ENCODE measurements at places on chromosomes 11 and 22.

- DNase-seq = no peak
Observed at GRCh38 chr22:36375071-36375980, 12.4 kb downstream of the MYH9 start.

DNA sequence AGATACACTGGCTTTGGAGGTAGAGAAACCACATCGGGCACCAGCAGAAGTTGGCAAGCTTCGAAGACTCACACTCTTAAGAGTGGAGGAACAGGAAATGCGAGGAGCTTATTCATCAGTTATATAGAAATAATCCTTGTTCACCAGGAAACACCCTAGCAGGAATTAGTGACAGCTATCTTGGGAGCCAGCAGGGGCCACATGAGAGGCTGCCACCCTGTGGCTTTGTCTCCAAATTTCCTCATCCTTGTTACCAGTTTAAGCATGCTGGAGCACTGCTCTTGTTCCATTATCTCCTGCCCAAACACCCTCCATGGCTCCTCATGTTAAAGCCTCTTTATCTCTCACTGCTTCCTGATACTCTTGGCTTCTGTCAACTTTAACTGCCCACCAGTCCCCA, 131.0 kb downstream of the PLEKHA7 start:
- no peak for DNase-seq

DNA sequence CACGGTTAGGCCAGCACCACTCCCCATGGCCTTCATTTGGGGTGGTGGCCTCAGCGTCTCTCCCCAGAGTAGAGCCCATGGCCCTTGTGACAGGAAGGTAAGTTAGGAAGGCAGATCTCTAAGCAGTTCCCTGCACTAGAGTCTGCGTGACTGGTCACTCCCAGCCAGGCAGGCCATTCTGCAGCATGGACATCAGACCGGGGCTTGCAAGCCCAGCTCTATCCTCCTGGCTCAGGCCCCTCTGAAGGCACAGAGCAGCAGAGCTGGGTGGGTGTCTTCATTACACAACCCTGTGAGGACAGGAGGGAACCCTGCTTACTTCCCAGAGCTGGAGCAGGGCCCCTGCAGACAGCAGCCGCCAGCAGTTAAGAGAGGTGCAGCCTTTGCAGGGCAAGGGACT, 77.3 kb downstream of the PIWIL3 start:
- DNase-seq = no peak

DNA sequence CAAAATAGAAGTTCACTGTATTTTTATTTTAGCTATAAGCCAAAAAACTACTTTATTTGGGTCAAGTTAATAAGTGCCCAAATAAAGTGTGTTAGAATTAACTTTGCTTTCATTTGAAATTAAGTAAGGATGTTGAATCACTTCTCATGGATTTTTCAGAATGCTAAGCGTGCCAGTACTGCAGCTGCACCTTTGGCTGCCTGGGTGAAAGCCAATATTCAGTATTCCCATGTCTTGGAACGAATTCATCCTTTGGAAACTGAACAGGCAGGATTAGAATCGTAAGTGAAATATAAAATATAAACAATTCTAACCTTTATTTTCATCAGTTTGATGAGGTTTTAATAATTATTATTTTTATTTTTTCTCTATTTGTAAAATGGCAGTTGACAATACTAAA, 113.6 kb downstream of the DYNC2H1 start:
- DNase-seq = no peak

DNA sequence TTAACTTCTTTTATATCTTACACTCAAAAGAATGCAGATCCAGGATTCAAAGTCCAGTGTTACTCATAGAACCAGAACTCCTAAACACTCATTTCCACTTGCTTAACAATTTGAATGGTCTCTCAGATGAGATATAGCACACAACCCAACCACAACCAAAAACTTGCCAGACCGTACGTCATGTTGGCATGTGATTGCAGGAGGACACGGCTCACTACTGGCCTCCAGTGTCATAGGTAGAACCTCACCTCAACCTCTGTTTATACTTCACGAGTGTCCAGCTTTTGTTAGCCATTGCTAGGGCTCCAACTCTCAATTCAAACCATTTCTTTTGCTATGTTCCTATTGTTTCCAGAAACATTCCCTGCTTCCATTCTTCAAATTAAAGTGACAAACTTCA, 58.5 kb upstream of the PDGFD start:
- no peak for DNase-seq

DNA sequence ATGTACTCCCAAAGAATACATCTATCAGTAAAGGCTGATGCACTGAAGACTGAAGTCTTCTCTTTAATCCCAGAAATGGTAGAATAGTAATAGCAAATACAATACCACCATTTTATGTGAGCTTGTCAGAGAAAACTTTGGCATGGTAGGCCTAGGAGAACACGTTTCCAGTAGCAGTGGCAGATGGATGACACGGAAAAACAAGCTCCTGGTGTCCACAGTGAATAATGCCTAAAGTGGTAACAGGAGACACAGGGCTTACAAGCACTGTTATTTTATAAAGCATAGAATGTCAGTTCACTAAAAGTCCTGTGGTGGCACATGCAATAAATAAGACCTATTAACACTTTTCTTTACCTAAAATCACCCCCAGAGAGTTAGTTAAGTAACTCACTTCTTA, 277.6 kb downstream of the TTC28 start:
- no peak for DNase-seq

Measured in activated T-helper 1 cell treated with anti-CD3 and anti-CD28 coated beads, Interleukin-2, amount 50 U/mL, for 16 hours (primary cell).